Mesendoderm (in vitro differentiated cells): ENCODE measurements at places on chromosomes 4 and X.

DNA sequence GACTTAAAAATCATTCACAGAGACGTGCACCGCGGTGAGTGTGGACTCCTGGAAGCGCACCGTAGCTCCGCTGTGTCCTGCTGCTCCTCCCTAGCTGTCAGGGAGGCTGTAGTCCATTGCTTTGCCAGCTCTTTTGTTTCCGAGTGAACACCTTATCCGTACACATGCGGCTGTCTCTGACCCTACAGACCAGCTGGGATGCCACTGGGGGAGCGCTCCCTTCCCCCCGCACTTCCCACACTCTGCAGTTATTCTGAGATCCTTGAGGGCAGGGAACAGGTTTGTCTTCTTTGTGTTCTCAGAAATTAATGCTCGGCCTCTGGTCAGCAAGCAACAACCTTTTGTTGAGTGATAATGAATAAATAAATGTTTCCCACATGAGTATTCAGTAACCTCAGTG lies 33.7 kb upstream of the MSANTD1 start:
- DNase-seq: no peak

DNA sequence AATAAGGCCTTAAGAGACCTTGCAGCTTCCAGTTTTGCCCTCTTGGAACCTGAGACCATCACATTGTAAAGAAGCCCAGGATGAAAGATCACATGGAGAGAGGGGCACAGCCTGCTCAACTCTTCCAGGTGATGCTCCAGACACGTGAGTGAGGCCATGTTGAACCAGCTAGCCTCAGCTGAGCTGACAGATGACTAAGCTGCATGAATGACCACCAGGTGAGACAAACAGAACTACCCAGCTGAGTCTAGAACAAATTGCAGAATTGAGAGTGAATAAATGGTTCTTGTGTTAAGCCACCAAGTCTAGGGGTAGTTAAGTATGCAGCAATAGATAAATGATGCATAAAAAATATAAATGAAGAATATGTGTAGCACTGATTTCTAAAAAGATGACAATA lies 16.8 kb upstream of the GPR82 start:
- no peak for DNase-seq

DNA sequence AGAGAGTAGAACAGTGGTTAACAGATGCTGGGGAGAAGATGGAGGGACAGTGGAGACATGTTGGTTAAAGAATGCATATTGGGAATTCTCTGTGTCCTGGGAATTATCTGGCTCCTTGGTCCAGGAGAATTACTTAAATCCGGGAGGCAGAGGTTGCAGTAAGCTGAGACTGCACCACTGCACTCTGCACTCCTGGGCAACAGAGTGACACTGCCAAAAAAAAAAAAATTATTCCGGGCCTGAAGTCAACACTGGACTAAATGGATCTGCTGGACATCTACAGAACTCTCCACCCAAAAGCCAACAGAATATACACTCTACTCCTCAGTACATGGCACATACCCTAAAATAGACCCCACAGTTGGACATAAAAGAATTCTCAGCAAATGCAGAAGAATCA lies 400.0 kb upstream of the CXorf51B start:
- no peak for DNase-seq

DNA sequence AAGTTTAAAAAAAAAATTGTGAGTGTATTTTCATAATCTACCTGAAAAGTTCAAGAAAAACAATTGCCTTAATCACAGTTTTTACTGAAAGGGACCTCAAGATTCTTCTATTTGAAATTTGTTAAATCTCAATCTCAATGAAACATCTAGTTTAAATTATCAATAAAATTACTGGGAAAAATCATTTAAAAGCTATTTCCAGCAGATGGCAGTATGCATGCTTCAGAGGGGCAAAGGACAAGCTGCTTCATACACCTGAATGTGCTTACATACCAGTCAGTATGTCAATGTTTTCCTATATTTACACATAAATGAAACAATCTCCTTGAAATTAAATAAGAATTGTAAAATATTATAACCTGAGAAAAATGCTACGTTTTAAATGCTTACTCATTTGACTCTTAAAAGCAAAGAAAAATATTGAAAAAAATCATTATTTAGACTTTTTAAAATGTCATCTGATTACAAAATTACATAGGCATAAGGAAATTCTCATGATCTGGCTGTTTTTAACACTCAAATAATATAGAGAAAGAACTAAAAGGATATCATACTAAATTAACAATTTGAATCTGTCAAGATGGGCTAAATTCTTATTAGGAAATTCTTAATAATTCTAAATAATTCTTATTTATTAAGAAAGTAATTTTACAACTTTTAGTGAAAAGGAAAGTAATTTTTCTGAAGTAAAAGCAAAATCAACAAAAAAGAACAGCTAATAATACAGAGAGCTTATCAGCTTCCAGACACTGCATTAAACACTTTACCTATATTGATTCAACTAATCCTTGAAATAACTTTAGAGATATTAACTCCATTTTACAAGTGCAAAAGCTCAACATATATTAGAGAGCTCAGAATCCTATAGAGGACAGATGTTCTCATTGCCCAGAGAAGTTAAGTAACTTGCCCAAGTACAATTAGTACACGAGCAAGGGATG lies 242.1 kb downstream of the ADAMTS3 start:
- DNase-seq: peak; percentile 51

- no peak for DNase-seq
Observed at GRCh38 chr4:13309751-13310150, 174.4 kb downstream of the RAB28 start.

- DNase-seq: no peak
Observed at GRCh38 chr4:19346636-19347035, 905.1 kb upstream of the SLIT2 start.

DNA sequence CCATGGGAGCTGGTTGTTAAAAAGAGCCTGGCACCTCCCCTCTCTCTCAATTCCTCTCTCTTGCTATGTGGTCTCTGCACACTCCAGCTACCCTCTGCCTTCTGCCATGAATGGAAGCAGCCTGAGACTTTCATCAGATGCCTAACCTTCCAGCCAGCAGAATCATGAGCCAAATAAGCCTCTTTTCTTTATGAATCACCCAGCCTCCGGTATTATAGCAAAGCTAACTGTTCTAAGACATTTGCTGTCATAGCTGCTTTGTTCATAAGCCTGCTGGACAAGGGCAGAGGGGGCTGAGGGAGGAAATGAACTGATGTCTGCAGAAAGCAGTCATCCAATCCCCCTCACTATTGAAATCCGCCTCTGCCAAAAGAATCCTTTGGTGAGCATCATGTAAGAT lies 196.7 kb downstream of the ZNF330 start:
- no peak for DNase-seq

DNA sequence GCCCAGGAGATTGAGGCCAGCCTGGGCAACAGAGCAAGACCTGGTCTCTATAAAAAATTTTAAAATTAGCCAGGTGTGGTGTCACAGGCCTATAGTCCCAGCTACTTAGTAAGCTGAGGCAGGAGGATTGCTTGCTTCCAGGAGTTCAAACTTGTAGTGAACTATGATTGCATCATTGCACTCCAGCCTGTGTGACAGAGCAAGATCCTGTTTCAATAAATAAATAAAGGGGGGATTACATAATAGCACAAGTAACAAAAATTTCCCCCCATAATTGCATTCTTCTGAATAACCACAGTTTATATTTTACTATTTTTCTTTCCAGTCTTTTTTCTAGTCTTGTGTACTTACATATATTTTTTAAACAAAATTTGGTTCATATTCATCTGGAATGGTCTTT lies 135.6 kb downstream of the CHIC2 start:
- no peak for DNase-seq

- DNase-seq: no peak
Observed at GRCh38 chr4:175874306-175874705, 62.2 kb upstream of the GPM6A start.

DNA sequence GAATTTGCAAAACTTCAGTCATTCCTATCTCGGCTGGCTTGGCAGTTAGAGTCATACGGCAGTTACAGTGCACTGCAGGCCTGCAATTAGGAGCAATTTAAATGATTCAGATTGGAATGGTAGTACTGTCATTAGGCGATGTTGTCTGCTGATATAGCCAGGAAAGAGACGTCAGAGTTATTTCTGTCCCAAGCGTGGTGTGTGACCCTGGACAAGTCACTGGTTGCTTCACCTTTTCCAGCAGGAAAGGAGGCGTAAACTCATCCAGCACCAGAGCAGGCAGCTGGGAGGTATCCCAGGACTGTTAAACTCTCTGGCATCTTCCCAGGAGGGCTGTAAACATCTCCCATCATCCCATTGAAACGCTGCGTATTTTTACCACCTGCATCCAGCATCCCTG lies 836 bp upstream of the LNX1 start:
- peak; percentile 58 for DNase-seq

GRCh38 chrX:65602221-65602560 lies 65.3 kb upstream of the MSN start:
- no peak for DNase-seq

GRCh38 chr4:665751-666435 lies 8.2 kb downstream of the ATP5ME start:
- DNase-seq: no peak

GRCh38 chrX:10062352-10062751 lies 94.4 kb upstream of the CLCN4 start:
- DNase-seq: no peak

- no peak for DNase-seq
Observed at GRCh38 chr4:142243255-142243654, 602.8 kb downstream of the INPP4B start.

DNA sequence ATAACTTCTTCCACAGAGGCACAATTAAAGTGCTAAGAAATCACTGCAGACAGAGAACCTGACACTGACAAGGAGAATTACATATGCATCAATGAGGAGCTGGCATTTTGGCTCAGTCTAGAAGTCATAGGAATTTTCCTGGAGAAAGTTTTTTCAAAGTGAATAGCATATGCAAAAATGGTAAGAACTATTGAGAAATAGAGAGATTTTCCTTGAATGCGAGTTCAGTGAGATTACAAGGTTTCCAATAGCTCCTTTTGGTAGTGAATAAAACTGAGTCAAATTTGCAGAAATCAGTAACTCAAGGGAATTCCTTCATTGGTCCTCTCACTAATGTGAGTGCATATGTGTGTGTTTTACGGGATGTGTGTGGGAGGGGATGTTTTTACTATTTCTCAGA lies 557.5 kb downstream of the PPARGC1A start:
- DNase-seq: no peak

DNA sequence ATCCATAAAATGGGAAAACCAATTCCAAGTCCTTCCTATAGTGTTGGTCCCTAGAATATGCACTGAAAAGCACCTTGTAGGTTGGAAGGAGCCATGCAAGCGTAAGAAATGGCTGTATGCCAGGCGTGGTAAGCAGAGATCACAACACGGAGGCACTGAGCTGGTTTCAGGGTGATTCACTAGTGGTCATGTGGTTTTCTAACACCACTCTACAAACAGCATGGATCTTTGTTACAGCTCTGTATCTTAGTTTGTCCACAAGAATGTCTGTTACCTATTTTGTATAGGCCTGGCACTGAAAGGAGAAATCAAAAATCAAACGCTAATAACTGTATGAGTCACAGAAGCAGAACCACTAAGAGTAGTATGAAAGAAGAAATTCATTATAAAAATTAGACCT lies 71.9 kb downstream of the MAGEB17 start:
- DNase-seq: no peak

DNA sequence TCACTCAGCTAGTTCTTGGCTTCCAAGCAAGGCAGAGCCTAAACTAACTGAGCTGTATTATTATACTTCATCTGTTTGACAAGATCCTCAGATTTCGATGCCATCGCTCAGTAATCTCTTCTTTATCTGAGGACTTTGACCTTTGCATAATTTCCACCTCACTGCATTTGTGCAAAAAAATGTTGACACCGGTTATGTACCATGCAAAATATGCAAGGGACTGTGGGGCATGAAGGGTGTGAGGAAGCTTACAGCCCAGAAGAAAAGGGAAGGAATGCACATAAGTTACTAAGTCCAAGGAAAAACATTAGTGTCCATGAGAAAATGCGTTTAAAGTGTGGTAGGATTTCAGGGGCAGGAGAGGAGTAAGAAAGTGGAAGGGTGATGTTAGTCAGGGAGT lies 295.4 kb downstream of the PACRGL start:
- DNase-seq: no peak

GRCh38 chr4:37890801-37891259 lies at the start of gene TBC1D1:
Gene TBC1D1 (plus strand): TSS chr4:37891084. CDS start chr4:37902096, 11,012 bp downstream.
- DNase-seq: peak; percentile 10

DNA sequence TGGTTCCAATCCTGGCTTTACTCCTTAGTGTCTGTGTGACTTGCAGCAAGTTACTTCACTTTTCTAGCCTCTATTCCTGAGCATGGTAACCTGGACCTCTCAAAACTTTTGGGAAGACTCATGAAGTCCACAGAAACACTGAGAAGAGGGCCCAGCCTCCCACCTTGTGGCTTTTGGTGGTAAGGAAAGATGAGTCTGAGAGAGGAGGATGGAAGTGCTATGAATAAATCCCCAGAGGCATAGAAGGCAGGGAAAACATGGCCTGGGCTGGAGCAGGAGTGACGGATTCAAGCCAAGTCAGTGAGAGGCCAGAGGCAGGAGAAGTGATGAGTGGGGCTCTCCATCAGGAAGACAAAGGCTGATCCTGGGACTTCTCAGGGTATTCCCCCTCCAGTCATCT lies 10.9 kb upstream of the MAGEA4 start:
- peak; percentile 21 for DNase-seq

DNA sequence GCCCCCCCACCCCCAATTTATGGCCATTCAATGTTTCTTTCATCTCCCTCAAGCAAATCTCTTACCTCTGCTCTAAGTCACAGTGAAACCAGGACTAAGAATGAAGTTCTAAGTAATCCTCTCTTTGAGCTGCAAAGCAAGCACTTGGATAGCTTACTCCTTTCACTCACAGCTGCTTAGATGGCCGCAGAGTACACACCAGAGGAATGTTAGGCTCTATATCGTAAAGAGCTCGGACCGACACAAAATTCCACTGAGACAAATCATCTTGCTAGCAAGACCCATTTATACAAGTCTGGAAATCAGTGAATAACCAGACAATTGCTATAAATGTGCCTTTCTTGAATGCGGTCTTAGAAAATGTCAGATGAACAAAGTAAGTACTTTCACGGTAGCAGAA lies 135.0 kb downstream of the IDS start:
- no peak for DNase-seq

GRCh38 chrX:107454302-107454701 lies 4.8 kb downstream of the FRMPD3 start:
- DNase-seq: no peak

DNA sequence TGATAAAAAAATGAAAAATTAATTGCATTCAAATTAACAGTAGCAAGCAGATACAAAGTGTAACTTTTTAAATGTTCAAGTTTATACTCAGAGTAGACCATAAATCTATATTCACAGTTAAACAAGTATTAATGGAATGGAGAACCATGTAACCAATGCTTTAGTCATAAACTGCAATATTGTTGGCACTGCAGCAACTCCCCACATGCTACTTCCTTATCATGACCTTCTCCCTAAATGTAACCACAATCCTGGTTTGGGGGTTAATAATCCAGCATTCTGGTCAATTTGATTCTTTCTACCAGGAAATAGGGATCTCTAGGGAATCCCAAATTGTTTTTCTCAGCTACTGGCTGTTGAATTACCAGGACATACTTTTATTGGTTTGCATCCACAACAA lies 223.9 kb upstream of the DCAF8L1 start:
- DNase-seq: no peak

DNA sequence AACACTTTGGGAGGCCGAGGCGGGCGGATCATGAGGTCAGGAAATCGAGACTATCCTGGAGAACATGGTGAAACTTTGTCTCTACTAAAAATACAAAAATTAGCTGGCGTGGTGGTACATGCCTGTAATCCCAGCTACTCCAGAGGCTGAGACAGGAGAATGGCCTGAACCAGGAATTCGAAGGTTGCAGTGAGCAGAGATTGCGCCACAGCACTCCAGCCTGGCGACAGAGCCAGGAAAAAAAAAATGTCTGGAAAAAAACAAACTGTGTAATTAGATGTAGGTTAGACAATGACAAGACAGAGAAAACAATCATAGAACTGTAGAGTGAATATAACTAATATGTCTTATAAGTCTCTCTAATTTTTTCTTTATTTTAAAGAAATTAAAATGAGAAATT lies 1002.5 kb upstream of the LCORL start:
- no peak for DNase-seq
